ENCODE measurements at places on chromosomes 12 and 14.

GRCh38 chr14:104735830-104736642, 12.0 kb downstream of the ADSS1 start:
- DNase-seq, result peak; percentile 77

DNA sequence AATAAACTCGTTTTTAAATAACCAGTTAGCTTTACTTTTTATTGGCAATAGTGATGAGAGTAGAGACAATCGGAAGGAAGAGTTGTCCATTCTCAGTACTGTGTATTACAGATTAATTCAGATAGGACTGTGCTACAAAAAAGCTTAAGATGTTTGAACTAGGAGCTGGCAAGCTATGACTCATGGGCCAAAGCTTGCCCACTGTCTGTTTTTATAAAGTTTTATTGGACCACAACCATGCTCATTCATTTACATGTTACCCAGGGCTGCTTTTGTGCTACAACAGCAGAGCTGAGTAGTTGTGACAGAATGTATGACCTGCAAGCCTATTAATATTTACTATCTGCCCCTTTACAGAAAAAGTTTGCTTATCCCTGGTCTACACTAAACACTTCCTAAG, 19.4 kb downstream of the GNS start:
- DNase-seq, result no peak

DNA sequence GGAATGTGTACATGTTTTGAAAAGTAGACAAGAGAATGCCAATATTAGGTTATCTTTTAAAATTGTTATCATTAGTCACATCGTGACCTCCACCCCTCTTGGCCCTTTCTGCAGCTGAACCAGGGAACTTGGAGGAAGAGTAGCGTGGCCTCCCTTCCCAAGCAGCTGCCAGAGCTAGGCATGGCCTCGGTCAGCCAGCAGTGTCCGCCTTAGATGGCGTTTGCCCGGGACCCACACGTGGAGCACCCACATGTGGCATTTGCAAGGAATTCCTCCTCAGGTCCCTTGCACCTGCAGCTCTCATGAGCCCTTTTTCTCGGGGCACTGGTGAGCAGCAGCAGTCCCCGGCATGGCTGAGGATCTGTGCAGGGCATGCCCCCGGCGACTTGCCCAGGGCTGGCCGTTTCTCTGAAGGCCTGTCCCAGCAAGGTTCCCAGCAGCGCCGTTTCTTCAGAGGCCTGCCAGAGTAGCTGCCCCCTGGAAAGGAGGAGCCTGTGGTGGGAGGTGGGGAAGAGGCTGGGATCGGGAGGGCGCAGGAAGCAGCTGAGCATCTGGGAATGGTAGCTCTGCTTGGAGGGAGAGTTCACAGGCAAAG, 10.8 kb downstream of the JDP2 start:
- no peak for DNase-seq

DNA sequence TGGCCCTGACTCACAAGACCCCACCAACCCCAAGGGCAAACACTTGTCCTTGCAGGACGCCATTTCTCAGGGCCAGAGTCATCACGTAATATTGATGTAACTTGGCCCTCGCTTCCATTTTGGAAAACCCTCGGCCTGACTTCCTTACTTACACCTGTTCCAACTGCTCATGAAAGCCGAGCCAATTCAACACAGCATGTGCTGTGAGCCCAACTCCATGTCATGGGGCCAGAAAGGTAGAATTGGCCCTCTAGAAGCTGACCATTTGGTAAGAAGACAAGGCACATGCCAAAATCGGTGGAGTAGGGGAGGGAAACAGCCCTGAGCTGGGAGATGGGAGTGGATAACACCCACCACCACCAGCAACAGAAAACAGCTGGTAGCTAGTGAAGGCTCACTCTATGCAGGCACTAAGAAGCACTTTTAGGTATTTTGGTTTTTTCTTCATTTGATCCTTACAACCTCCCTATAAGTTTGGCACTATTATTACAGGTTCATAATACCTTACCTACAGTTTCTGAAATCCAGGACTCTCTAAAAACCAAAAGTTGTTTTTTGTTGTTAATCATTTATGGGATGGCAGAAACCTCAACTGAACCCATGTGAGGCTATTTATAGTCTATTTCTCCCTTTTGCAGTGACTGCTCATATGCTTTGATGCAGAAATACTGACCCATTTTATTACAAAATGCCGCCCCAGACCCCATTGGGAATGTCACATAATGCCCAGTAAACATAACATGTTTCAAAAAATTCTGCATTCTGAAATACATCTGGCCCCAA, 6.5 kb downstream of the TTC7B start:
- DNase-seq, result no peak

GRCh38 chr14:75280291-75280830, 1.7 kb downstream of the FOS start:
- DNase-seq, result no peak

GRCh38 chr14:35287431-35288013, 4.7 kb upstream of the PSMA6 start:
- no peak for DNase-seq

- no peak for DNase-seq
These were observed 997 bp downstream of the CYP27B1 start for GRCh38 chr12:57765698-57766463.

DNA sequence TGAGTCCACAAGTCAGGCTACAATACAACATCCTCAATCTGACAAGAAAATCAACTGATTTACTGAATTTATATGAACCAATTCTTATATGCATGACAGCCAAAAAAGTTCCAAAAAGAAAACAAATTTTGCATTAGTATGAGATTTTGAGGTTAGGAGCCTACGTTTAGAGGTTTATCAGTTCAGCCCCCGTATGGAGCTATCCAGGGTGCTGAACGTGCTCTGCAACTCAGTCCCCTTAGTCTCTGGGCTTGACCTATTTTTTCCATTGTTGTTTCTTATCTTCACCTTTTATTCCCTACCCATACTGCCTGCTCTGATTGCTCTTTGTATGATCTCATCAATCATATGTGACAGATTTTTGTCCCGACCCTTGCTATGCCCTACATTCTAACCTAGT, 693.0 kb downstream of the NRXN3 start:
- DNase-seq, result no peak

DNA sequence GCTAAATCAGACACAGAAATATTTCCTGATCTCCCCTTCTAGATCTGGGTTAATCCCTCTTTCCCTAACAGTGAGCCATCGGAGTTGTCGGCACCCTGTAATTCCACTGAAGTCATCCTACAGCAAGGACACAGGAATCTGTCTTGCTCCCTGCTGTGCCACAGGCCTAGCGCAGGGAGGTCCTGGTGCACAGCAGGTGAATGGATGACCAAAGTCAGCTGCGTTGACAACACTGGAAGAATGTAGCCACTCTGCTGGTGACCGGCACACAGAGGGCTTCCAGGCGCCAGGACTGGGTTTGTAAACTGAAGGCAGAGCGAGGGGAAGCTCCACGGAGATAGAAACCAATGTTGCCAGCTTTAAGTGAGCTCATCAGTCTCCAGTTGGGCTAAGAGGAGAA, 23.6 kb downstream of the TMEM229B start:
- no peak for DNase-seq

DNA sequence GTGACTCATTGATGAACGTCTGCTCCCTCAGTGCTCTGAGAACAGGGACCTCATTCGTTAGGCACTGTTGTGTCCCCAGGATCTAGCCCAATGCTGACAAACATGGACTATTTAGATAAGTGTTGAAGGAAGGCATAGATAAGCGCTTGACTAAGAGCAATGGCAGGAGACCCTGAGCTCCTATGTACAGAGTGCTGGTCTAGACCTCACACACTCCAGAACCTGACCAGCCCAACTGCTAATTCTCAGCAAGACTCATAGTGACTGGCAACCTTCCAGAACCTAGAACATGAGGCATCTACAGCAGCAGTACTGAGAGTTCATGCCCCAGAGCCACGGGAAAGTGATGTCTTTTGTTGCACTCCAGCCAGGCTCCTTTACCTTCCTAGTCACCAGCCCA, 69.2 kb downstream of the CRACR2A start:
- no peak for DNase-seq

- no peak for DNase-seq
These were observed 84.1 kb downstream of the IGF1 start for GRCh38 chr12:102396276-102396675.

DNA sequence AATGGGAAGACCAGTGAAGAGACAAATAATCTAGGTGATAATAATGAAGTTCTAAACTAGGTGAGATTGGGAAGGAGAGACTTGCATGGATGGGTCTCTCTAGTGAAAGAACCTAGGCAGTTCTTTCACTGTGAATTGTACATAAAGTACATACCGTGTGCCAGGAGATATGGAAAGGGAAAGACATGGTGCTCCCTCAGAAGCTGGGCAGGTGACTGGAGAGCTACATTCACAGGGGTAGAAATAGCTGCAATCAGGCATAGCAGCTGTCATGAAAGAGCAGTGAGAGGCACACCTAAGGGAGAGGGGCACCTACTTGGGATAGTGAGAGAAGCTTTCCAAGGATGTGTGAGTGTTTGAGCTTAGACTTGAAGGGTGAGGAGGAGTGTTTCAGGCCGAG, 9.3 kb downstream of the STK38L start:
- no peak for DNase-seq

- no peak for DNase-seq
These were observed 1.1 kb upstream of the TM9SF1 start for GRCh38 chr14:24196071-24197055.

GRCh38 chr14:71711619-71712018, 220.6 kb upstream of the RGS6 start:
- no peak for DNase-seq

GRCh38 chr12:11771356-11771755, 121.9 kb downstream of the ETV6 start:
- no peak for DNase-seq

DNA sequence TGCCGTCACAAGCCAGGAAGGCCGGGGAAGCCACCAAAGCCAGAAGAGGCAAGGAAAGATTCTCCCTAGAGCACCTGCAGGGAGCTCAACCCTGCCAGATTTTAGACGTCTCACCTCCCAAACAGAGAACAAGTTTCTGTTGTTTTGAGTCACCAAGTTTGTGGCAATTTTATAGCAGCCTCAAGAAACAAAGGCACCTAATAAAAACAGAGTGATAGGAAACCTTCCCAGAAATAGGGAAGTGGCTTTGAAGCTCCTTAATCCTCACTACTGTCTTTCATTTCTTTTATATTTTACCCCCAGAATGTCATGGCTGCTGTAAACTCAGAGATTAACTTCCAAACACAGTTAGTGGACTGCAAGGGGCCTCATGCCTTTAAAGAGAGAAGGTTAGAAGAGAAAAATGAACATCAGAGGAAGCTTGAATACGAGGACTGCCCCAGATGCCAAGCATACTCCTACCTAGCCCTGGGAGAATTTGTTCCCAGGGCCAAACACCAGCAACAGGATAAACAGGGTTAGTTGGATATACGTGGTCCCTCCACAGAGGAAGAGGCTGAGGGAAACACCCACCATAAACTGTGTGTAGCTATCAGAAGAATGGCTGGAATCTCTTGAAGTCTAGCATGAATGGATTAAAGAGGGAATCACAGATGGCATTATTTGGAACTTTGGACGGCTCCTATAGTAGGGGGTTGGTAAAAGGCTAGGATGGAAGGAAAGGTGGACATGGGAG, 148.3 kb downstream of the KCNA5 start:
- no peak for DNase-seq

GRCh38 chr12:125755512-125755911, 690.3 kb downstream of the AACS start:
- DNase-seq, result no peak

GRCh38 chr12:67617629-67618028, 30.9 kb upstream of the DYRK2 start:
- no peak for DNase-seq

GRCh38 chr12:38411426-38411825, 94.9 kb downstream of the ALG10B start:
- no peak for DNase-seq

DNA sequence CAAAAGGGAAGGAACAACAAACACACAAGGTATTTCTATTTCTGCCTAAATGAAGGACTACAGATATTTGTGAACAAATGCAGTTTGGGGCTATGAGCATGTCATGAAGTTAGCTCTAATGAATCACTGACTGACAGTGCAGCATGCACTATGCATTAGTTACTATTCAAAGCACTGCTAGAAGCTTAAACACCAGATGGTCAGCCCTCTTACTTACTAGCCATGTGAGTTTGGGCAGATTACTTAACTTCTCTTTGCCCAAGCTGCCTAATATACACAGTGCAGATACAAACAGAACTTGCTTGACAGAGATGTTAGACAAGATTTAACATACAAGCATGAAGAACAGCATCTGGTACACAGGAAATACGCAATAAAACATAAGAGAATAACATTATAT, 96.0 kb downstream of the ATXN2 start:
- no peak for DNase-seq

GRCh38 chr14:74964787-74965485, 9.5 kb upstream of the PGF start:
- DNase-seq, result no peak

DNA sequence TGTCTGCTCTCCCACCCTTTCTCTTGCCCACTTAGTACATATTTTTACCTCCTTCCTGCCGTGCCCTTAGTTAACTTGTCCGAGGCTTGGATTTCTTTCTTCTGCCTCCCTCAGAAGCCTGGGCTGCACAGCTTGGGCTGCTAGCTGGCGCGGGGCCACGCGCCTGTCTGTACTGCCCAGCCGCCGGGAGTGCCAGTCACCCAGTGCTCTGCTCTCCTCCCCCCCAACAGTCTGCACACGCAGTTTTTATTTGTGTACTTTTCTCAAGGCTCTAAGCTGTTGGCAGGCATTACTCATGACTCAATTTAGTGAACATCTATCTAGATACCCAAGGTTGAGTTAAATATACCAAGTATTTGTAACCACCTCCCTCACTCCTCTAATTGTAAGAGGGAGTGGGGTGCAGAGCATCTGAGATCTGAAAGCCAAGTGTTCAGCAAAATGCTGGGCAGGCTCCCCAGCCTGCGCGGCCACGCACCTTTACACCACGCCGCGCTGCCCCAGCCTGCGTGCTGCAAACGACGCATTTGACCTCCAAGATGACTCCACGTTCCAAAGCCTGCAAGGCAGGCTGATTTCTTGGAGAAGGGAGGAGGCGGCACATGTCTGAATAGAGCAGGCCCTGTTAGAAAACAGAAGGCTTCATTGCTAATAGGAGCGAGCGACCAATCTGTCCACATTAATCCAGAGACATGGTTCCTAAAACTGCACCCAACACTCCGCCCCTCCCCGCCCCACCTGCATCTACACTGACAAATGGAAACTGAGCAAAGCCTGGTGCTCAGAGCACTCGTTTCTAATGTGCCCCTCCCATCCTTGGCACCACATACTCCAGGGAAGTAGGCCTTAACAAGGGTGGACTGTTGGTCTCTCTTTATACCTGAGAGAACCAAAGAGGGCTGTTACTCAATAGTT, 18.2 kb upstream of the CACNA2D4 start:
- DNase-seq, result no peak

DNA sequence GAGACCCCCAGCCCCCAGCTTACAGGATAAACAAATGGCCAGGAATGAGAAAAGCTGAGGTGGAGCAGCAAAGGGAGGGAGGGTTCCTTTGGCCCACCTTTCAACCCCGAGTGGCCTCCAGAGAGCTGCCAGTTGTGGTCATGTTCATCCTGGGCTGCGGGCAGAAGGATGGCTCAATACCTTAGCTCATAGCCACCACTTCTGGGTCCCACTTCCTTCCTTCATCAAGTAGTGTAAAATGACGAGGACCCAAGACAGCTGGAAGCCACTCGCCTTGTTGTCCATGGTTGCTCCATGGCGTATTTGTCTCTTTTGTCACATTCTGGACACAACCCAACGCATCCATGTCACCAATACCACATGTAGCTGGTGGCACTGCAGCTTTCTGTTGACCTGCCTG, 24.2 kb downstream of the CRACR2A start:
- DNase-seq, result no peak

GRCh38 chr12:112347581-112347982, 34.6 kb downstream of the HECTD4 start:
- no peak for DNase-seq

- DNase-seq, result no peak
These were observed 25.9 kb upstream of the PRKD1 start for GRCh38 chr14:29953501-29953900.

GRCh38 chr12:110733089-110733715, 9.5 kb downstream of the PPP1CC start:
- no peak for DNase-seq

Measured in lower leg skin (tissue), 4 donors.